Ecto neural progenitor cell (in vitro differentiated cells): ENCODE measurements at places on chromosomes 16 and 17.

DNA sequence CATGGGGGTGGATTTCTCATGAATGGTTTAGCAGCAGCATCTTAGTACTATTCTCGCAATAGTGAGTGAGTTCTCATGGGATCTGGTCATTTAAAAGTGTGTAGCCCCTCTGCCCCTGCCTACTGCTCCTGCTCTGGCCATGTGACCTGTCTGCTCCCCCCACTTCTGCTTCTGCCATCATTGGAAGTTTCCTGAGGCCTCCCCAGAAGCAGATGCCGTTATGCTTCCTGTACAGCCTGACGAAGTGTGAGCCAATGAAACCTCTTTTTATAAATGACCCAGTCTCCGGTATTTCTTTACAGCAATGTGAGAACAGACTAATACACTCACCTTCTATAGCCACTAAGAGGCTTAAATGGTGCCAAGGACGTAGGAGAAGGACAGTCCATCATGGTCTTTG is 51.5 kb downstream of the NOL11 start:
- DNase-seq, result no peak

GRCh38 chr16:79331066-79331465 is 269.5 kb downstream of the MAF start:
- DNase-seq, result no peak

GRCh38 chr16:84729716-84730320 is 30.0 kb downstream of the USP10 start:
- no peak for DNase-seq

DNA sequence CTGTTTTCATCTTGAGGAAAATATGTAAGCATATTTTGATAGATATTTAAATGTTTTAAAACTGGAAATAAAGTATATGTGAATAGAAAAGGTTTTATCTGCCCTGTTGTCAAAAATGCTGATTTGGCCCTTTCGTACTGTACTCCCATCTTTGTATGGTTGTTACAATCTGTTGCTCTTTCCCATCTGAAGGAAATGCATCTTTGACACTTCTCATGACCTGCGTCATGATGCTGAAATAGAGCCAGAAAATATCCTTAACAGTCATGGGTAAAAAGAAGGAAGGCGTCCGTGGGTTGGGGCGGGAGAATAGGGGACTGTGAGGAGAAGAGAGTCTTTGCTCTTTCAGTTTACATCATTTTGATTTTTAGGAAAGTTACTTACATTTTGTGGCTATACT is 327.7 kb downstream of the BCAS3 start:
- no peak for DNase-seq

DNA sequence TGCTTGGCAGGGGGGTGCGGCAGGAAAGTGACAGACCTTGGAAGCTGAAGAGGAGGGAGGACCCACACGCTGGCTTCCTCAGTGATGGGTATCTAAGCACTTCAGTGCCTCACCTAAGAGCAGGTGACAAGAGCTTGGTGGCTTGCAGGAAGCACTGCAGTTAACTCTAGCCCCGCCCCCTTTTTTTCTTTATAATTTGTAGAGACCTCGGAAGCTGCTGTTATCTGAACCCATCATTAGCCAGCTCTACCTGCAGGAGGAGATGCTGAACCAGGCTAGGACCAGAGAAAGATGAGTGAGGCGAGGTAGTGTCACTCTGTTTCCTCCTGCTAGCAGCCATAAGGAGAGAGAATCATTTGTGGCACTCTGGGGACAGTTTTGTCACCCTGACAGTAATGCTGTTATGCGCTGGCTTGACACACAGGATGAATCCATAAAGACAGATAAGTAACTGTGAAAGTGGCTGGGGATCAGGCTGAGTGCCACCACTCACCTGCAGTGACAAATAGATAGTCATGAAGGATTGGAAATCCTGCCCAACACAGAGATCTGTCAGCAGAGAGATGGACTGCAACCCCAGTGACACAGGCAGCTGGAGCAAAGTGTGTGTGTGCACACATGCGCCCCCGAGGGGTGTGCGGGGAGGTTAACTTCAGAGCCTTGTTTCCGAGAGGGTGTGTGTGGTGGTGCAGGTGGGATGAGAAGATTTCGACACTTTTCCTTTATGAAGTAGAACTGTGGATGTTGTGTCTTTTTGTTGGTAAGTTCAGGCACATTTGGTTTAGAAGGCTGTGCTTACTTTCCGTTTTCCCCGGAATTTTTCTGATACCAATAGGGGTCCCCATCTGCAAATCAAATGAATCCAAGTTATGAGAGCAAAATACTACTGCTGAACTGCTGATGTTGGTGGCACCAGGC is 224.0 kb downstream of the IRX3 start:
- DNase-seq, result no peak

DNA sequence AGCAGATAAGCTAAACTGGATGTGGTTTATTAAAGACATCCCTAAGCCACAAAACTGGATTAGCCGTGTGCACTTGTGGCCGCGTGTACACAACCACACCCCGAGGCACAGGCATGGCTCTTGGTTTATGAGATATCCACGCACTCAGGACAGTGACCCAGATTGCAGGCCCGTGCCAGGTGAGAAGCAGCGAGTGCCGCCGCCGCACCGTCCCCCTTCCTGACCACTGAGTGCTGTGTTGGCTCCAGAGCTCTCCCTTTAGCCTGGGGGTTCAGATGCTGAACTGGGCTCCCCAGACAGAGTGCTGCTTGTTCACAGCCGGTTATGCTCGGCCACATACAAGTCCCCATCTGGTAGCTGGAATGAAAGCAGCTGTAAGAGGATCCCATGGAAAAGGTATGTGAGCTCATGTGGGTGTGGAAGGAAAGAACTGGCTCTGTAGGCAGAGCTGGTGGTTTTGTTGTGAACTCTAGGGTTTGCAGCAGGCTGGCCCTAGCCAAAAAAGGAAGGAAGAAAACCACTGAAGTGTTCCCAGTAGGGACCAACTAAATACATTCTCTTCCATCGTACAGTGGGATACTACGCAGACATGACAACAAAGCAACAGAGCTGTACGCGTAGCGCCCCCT is 29.5 kb downstream of the KNOP1 start:
- DNase-seq, result no peak

GRCh38 chr16:85025781-85026653 is 1.6 kb upstream of the KIAA0513 start:
- DNase-seq, result no peak

- no peak for DNase-seq
Measured at GRCh38 chr17:59601130-59601529, 18.6 kb upstream of the CLTC start.

DNA sequence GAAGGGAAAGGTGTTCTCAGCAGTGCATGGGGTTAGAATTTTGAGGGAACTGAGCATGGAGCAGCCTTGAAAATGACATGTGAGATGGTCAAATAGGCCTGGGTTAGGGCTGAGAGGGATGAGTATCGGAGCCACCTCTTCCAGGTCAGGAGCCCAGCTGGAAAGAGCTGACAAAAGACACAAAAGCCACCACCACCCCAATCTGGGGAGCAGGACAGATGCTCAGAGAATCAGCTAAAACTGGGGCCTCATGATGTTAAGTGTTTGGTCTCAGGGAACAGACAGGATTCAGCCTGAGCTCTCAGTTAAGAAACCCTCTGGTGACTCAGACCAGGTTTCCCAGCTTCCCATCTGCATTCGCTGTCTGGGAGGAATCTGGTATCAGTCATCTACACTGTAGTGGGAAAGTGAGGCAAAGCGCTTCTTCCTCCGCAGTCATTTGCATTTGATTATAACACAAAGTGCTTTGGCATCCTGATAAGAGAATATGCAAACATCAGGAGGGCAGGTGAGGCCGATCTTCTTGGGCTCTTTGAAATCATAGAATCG is 2.6 kb downstream of the WNT9B start:
- no peak for DNase-seq

- no peak for DNase-seq
Measured at GRCh38 chr16:29990034-29990433, 5.4 kb downstream of the HIRIP3 start.

DNA sequence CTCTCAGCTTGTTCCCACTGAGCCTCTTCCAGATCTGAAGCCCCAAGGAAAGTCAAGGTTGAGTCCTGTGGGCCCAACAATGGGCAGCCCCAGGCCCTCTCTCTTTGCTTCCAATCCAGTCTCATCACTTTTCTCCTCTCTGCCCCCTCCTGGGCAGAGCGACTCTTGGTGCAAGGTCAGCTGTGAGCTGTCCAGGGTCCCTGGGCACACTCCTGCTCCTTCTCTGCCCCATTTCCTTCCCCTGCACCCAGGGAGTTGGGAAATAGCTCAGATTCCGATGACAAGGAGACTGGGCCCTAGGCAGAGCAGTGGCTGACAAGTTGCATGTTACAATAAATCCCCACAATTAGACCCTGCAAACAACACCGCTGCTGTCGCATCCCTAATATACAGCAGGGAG is 16.1 kb upstream of the CRHR1 start:
- DNase-seq, result peak; percentile 65

GRCh38 chr16:64705443-64705842 is 416.4 kb downstream of the CDH11 start:
- no peak for DNase-seq

GRCh38 chr16:22086440-22086839 is 5.9 kb upstream of the VWA3A start:
- no peak for DNase-seq

DNA sequence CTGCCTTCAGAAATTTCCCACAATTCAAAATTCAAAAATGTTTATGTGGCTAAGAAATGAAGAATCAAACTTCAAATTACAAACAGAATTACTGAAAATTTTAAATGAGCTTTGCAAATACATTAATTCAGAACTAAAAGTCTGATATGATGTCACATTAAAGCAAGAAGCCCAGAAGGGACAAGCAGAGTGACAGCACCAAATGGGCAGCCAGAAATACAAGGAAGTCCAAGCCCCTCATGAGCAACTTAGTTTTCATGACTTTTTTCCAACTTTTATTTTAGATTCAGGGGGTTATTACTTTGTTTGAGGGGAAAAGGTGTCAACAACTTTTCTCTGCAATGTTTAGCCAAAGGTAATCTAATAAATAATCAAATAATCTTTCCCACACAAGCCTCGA is 21.5 kb downstream of the UBE2G1 start:
- no peak for DNase-seq

- no peak for DNase-seq
Measured at GRCh38 chr17:322006-322780, 30.4 kb downstream of the RPH3AL start.

DNA sequence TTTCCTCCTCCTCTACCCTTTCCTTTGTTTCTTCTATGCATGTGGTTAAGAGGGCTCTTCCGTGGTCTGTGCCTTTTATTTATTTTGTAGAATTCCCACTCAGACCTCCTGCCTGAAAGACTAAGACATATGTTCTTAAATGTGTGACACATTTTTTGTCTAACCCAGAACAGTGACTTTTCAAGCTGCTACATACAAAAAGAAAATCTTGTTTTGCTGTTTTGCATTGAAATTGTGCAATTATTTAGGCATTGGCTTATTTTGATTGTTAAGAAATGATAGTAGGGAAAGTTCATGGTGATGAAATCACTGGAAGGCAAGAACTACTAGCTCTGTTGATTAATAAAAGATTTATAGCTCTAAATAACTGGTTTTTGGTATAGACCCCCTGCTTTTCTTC is 76.8 kb downstream of the TUBD1 start:
- DNase-seq, result no peak

GRCh38 chr17:8294814-8295316 is 335 bp downstream of the SLC25A35 start:
- DNase-seq, result no peak

- no peak for DNase-seq
Measured at GRCh38 chr17:75611851-75612429, 21.3 kb upstream of the SMIM5 start.

GRCh38 chr17:50198026-50198669 is 3.3 kb downstream of the COL1A1 start:
- DNase-seq, result no peak

DNA sequence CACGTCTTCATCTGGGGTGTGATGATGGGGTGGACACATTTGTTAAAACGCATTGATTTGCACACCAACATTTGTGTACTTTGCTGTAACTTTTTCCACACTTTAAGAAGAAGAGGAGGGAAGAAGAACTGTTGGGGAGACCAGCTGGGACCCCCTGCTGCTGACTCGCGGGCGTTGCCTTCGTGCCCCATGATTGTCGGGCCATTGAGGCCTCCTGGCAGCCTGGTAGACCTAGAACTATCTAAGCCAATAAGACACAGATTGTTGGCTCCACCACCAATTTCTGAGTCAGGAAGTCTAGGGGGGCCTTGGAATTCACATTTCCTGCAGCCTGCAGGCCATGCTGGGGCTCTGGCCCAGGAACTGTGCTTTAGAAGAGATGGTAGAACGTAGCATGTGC is 105.5 kb downstream of the TNFRSF13B start:
- no peak for DNase-seq

- peak; percentile 84 for DNase-seq
Measured at GRCh38 chr17:48024149-48025039, 13.2 kb downstream of the COPZ2 start.

DNA sequence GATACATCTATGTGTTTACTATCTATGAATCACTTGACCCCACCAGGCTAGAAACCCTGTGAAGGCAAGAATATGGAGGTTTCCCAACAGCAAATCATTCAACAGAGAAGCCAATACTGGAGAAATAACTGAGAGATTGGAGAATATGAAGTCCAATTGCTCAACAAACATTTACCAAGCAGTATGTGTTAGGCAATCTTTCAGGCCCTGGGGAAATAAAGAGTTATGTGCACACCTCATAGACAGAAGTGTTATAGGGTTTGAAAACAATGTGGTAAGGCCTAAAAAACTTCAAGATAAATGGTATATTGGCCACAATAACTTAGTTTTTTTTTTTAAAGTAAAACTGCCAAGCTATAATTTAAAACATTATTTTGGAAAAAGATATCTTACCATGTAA is 1245.8 kb downstream of the CDH11 start:
- DNase-seq, result no peak

- DNase-seq, result no peak
Measured at GRCh38 chr17:76582660-76583059, 3.0 kb downstream of the ST6GALNAC2 start.

GRCh38 chr17:39139161-39139511 is 12.3 kb downstream of the PLXDC1 start:
- no peak for DNase-seq

DNA sequence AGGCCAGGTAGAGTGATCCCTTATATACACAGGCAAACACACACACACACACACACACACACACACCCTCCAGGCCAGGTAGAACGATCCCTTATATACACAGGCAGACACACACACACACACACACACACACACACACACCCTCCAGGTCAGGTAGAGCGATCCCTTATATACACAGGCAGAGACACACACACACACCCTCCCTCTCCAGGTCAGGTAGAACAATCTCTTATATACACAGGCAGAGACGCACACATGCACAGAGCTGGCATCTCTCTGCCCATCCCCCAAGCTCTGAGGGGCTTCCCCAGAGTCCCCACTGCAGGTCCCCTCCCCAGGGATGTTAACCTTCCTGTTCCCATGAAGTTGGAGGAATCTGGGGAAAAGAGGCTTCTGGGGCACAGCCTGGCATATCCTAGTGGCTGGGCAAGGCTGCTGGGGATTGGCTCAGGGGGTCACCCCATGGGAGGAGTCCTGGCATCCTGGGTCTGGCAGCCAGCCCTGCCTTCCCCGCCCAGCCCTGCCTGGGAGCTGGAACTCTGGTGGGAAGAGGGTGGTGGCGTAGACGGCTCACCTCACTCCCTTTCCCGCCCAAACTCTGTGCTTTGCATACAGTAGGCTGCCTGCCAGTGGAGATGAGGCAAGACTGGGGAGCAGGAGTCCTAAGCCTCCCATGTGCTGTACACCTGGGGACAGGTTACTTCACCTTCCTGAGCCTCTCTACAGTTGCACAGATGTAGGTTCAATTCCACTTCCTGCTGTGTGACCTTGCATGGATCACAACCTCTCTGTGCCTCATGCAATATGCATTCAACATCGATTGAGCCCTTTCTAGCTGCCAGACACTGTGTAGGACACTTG is 41.8 kb downstream of the TEKT5 start:
- DNase-seq, result no peak
